Keratinocyte (primary cell): ENCODE measurements at places on chromosomes 16 and 17. TPM values are rescaled to one million over a fixed set of nuclear protein-coding genes. Genes with fewer than 3 reads are reported as not detected.

Gene ALOX15B
- polyA plus RNA-seq: 29.7 to 56.5 TPM (median 31.9 TPM) in 3 replicates

Gene ZBTB4
- 20.9 to 23.9 TPM (median 21.8 TPM) in 3 replicates for polyA plus RNA-seq

Gene CDRT15L2
- polyA plus RNA-seq: not detected in 3 replicates

Gene B9D1
- polyA plus RNA-seq: 27.1 to 31.7 TPM (median 30.3 TPM) in 3 replicates

Gene GLOD4
- 47.1 to 71.9 TPM (median 62.8 TPM) in 3 replicates for polyA plus RNA-seq

Gene GAST
- 0.40 to 4.8 TPM (median 0.87 TPM) in 3 replicates for polyA plus RNA-seq

Gene SCIMP
- not detected in 3 replicates for polyA plus RNA-seq

Gene SLC47A1
- 0.05 to 0.23 TPM (median 0.07 TPM) in 3 replicates for polyA plus RNA-seq

Gene CLDN6
- polyA plus RNA-seq: 0.12 TPM in 1 of 3 replicates, not detected in the others

Gene ZNF469
- polyA plus RNA-seq: 0.01 TPM in 2 of 3 replicates, not detected in the other

Gene EVPLL
- polyA plus RNA-seq: 0.31 to 1.7 TPM in 2 of 3 replicates, not detected in the other

Gene HS3ST3A1
- 0.04 to 0.42 TPM (median 0.29 TPM) in 3 replicates for polyA plus RNA-seq

Gene PIRT
- not detected in 3 replicates for polyA plus RNA-seq

Gene GSDMA
- polyA plus RNA-seq: 5.0 to 9.8 TPM (median 8.5 TPM) in 3 replicates

Gene SLC38A8
- not detected in 3 replicates for polyA plus RNA-seq

Gene WDR90
- 5.9 to 9.2 TPM (median 8.2 TPM) in 3 replicates for polyA plus RNA-seq

Gene HSD3B7
- polyA plus RNA-seq: 2.0 to 3.5 TPM (median 2.4 TPM) in 3 replicates

Gene IL32
- polyA plus RNA-seq: 0.28 to 0.67 TPM (median 0.31 TPM) in 3 replicates

Gene GCGR
- not detected in 3 replicates for polyA plus RNA-seq

Gene CD300LB
- polyA plus RNA-seq: not detected in 3 replicates

Gene CIITA
- 0.02 to 0.12 TPM (median 0.05 TPM) in 3 replicates for polyA plus RNA-seq

Gene KRT14
- polyA plus RNA-seq: 26,041 to 32,523 TPM (median 29,603 TPM) in 3 replicates

Gene LGALS9
- 0.58 to 0.94 TPM (median 0.71 TPM) in 3 replicates for polyA plus RNA-seq

Gene OR4D1
- not detected in 3 replicates for polyA plus RNA-seq

Gene TMEM238L
- polyA plus RNA-seq: 0.26 TPM in 1 of 3 replicates, not detected in the others

Gene APPBP2
- 11.5 to 21.1 TPM (median 13.8 TPM) in 3 replicates for polyA plus RNA-seq

Gene USP36
- polyA plus RNA-seq: 20.5 to 33.1 TPM (median 25.2 TPM) in 3 replicates

Gene USP32
- polyA plus RNA-seq: 25.6 to 37.6 TPM (median 33.0 TPM) in 3 replicates

Gene ANKS4B
- not detected in 3 replicates for polyA plus RNA-seq

Gene SLC16A11
- polyA plus RNA-seq: 0.09 TPM in 1 of 3 replicates, not detected in the others

Gene HS3ST6
- polyA plus RNA-seq: 0.09 TPM in 1 of 3 replicates, not detected in the others

Gene KRT33B
- polyA plus RNA-seq: 0.18 to 0.33 TPM (median 0.21 TPM) in 3 replicates

Gene CES5A
- polyA plus RNA-seq: 0.03 TPM in 1 of 3 replicates, not detected in the others

Gene FBXL16
- polyA plus RNA-seq: 0.45 to 3.0 TPM (median 0.81 TPM) in 3 replicates

Gene MT1M
- 0.20 to 0.74 TPM (median 0.24 TPM) in 3 replicates for polyA plus RNA-seq
